ENCODE measurements at places on chromosomes 11 and 22.

- no peak for DNase-seq
Observed at GRCh38 chr22:24068377-24068680, 57.2 kb downstream of the CABIN1 start.

DNA sequence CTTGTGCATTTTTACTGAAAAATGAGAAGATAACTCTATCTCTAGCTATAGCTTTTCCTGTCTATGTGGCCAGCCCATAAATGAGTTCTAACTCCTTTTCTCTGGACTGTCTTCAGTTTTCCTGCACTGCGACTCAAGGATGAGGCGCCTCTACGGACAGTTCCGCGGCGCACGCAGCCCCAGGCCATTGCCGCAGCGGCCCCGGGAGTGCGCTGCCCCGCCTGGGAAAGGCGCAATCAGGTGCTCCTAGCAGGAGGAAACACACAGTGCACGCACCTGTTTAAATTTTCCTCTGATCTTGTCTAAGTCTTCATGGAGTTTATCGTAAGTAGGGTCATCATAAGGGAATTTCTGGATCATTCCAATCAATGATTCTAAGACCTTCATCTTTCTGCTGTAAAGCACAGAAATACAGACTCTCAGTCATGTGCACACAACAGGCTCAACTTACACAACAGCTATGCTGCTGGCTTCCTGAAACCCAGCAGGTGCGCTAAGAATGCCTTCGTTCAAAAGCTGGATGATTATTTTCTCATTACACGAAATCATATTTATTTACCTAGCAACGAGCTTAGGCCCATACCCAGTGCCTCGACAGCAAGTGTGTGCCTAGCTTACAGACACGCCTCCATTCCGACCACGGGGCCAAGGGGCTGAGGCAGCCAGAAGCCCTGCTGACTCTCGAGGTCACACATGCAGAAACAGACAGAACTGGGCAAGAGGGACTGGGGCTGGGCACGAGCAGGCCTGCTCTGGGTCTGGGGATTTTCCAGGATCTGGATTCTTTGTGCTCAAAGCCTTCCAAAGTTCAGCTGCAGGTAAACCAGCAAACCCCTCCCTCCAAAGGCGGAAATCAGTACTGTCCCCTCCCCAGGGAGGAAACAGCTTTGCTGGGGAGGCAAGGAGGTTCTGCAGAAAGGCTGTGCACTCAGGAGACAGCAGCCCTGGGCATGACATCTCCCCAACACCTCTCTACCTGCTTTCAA lies 7.2 kb downstream of the LTO1 start:
- no peak for DNase-seq

GRCh38 chr11:19957294-19957943 lies 202.9 kb downstream of the DBX1 start:
- no peak for DNase-seq

DNA sequence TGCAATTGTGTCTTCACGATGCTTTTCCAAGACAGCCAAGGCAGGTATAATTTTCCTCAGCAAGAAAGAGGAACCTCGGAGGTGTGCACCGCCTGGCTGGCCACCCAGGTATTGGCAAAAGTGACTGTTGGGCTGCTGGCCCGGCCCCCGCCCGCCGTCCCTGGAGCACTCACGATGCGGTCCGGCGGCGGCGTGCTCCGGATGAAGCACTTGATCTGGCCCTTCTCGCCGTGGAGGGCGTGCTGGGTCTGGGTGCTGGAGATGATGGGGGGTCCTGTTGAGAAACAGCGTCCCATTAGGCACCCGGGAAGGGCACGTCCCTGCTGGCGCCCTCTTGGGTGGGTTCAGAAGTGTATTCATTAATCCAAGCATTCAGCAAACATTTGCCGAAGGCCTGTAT lies 84.8 kb downstream of the ST3GAL4 start:
- no peak for DNase-seq

DNA sequence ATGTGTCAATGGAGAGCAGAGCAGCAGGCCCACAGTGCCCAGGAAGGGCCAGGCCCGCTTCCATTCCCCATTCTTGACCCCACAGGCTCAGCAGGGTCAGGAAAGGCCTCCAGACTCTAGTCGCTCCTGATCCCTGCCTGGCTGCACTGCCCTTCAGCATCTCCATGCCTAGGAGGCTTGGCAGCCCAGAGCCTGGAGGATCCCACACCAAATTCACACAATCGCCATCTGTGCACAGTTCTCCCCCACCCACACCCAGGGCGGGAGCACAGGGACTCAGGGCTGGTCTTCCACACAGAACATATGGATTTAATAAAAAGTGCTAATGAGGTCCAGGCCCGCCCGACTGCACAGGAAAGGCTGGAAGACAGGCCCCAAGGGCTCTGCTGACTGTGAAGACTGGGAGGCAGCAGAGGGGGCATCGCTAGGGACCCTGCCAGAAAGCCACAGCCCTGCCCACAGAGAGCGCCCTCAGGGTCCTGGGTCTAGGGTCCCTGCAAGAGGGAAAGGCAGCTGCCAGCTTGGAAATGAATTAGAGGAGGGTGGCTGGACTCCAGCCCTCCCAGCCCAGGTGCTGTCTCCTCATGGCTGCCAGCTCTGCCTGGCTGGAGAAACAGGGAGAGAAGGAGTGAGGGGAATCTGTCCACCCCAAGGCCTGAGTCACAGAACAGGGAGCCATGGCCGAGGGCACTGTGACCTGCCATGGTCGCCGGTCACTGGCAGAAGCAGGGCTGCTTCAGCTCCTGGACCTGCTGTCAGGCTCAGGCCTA lies 39.7 kb downstream of the DKK3 start:
- no peak for DNase-seq

DNA sequence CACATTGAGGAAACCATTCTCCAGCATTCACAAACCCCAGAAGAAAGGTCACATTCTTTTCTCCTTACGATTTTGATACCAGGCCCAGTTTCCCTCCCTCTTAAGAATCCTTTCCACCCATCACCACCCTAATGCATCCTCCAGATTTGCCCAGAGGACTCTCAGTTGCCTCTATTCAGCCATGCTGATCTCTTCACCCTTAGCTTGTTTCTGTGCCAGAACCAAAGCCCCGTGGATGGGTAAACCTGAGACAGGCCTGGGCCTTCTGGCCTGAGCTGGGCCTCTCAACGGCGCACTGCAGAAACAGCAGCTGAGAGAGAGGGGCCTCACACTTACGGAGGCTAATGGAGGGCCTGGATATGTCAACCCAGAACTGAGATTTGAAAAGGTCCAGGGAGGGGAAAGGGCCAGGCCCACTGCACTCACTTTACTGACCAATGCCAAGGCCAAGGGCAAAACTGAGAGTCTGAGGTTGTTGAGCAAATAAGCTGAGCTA lies 32.2 kb upstream of the OAF start:
- DNase-seq, result no peak

- no peak for DNase-seq
Observed at GRCh38 chr11:34165786-34166555, 60.5 kb downstream of the NAT10 start.

GRCh38 chr11:125341676-125342075 lies 154.4 kb downstream of the FEZ1 start:
- DNase-seq, result no peak

GRCh38 chr22:28903729-28904128 lies 20.4 kb downstream of the ZNRF3 start:
- no peak for DNase-seq

- DNase-seq, result no peak
Observed at GRCh38 chr11:78195917-78196560, 7.3 kb downstream of the USP35 start.

GRCh38 chr11:41522391-41522790 lies 62.9 kb upstream of the LRRC4C start:
- DNase-seq, result no peak

GRCh38 chr11:120785576-120785975 lies 238.3 kb upstream of the TBCEL start:
- no peak for DNase-seq

- no peak for DNase-seq
Observed at GRCh38 chr11:76663486-76663810, 7.1 kb downstream of the LRRC32 start.

GRCh38 chr11:10609636-10610035 lies 41.2 kb upstream of the LYVE1 start:
- DNase-seq, result no peak

DNA sequence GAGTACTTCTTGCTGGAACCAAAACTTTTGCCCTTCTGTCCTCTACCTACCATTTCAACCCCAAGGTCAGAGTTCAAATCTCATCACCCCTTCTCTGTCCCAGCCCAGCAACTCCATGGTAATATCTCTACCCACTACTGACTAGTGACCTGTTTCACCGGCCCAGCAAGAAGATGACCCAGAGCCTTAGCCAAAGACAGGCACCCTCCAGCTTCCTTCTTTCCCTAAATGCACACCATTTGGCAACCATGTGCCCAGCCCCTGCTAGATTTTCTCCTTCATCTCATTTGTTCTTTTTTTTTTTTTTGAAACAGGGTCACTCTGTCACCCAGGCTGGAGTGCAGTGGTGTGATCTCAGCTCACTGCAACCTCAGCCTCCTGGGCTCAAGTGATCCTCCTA lies 14.9 kb downstream of the ARAP1 start:
- no peak for DNase-seq

All from neural crest cell (in vitro differentiated cells).